ENCODE measurements at places on chromosomes 2 and 18.

DNA sequence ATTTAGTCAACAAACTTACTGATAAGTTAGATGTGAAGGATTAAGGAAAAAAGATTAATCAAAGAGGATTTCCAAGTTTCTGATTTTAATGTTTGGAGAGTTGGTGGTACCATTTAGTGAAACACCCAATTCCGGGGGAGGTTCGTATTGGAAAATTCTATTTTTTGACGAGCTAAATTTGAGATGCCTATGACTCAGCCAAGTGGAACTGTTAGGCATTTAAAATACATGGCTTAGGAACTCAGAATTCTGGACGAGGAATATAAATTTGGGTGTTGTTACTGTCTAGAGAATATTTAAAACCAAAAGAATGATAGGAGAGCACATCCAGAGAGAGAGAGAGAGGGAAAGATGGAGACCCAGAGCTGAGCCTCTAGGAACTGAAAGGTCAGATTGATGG, 103.6 kb downstream of the TMX3 start:
- DNase-seq, result no peak

- DNase-seq, result no peak
Observed at GRCh38 chr2:45543257-45543656, 67.8 kb downstream of the SRBD1 start.

GRCh38 chr2:205148755-205149154, 533.5 kb upstream of the NRP2 start:
- no peak for DNase-seq

- no peak for DNase-seq
Observed at GRCh38 chr2:172373766-172374165, 53.6 kb upstream of the ITGA6 start.

GRCh38 chr2:32666704-32667103, 38.9 kb downstream of the TTC27 start:
- DNase-seq, result no peak

DNA sequence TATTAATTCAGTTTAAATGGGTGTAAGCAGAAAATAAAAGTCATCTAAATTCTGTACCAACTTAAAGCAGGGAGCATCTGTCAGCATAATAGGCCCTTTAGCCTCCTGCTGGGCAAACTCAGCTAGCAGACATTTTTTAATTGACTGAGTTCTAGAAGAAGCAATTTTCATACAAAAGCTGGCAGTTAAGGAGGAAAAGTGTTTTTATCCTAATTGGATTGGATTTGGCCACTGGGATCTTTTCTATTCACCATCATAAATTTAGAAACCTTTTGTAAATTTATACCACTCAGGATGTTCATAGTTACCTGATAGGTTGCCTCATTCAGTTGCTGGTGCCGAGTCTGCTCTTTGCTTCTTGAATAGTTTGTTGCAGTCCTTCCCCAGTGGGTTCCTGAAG, 262.7 kb upstream of the FSIP2 start:
- no peak for DNase-seq

GRCh38 chr18:56382541-56382940, 255.9 kb downstream of the TXNL1 start:
- DNase-seq, result no peak
